Ureter (tissue), 1 donor: ENCODE measurements at places on chromosomes 6 and 20. TPM values are rescaled to one million over a fixed set of nuclear protein-coding genes. Genes with fewer than 3 reads are reported as not detected.
A peak's percentile ranks its signal among the peaks of the same experiment; 100 is the strongest.

- DNase-seq = no peak
Measured at GRCh38 chr6:150129616-150130505, 13.0 kb upstream of the PPP1R14C start.

- DNase-seq = peak; percentile 29
Measured at GRCh38 chr20:64119681-64120341, 12.4 kb upstream of the NPBWR2 start.

DNA sequence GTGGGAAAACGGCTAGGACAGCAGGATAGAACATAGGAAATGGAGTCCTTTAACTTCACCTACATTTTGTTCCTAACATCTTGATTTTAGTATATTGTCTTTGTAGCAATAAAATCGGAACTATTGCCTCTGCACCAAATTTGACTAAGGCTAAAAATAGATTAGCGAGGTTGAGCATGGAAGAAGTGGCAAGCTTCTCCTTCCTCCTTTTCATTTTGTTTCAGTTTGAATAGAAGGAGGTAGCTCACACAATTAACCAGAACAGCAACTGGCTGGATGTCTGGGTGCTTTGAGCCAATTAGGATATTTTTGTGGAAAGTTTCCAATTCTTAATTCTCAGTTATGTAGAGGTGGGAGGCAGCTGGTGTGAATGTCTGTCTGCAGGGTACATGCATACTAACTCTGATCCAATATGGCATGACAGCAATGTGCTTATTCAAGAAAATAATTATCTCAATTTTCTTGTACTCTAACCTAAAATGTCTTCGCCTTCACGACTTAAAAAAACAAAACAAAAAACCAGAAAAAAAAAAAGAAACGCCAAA, 3.1 kb upstream of the HECA start:
- no peak for DNase-seq

TSPO2 gene
- total RNA-seq = not detected

PDE10A gene
- 47.0 TPM for total RNA-seq

DNA sequence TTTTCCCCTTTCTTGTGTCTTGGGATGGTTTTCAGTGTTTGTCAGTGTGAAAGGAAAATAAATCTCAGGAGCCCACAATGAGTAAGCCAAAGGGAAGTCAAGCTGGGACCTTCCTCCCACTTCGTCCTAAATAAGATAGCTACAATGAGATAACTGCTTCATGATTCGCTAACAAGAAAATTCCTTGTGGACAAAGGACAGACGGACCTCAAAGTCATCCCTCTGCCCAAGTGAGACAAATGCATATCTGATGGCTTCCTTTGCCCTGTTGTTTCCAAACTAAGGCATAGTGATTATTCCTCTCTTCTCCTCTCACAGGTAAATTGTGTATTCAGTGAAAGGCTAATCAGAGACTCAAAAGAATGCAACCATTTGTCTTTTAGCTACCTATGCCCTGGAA, 26.1 kb upstream of the ADTRP start:
- DNase-seq = no peak

GRCh38 chr6:33407132-33407718, 3.6 kb upstream of the PHF1 start:
- DNase-seq = no peak

DNA sequence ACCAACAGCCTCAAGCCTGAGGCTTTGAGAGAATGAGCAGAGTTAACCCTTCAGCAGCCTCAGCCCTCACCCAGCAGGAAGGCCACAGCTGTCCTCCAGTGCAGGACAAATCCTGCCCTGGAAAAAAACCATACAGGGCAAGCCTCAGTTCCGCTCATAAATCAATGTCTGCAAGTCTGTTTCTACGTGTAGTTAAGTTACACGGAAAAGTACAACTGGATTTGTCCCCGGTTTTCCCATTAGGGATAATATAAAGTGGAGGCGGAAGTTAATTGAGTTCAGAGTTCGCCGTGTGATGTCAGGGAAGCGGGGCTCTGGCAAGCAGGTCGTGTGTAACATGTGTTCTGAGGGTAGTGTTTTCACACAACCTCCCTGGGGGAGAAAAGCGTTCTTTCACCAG, 44.2 kb upstream of the EYA2 start:
- DNase-seq = no peak

GRCh38 chr6:36765594-36766398, 68.2 kb downstream of the RAB44 start:
- peak; percentile 90 for DNase-seq

ZSCAN31 gene
- 13.9 TPM for total RNA-seq

- no peak for DNase-seq
Measured at GRCh38 chr20:37288091-37288490, 1.4 kb upstream of the MANBAL start.

- DNase-seq = no peak
Measured at GRCh38 chr6:136669299-136669699, 119.1 kb upstream of the MAP7 start.

DNA sequence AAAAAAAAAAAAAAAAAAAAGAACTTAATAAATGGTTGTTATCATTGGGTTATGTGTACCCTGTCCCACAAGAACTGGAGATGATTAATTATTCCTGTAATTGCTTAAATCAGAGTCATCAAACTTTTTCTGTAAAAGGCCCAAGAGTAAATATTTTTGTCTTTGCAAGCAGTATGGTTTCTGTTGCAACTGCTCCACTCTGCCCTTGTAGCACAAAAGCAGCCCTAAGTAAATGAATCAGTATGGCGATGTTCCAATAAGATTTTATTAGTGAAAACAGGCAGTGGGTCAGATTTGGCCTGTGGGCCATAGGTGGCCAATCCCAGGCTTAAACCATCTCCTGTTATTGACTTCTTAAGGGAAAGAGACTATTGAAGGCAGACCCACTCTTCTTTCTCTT, 252.7 kb downstream of the TSHZ2 start:
- no peak for DNase-seq

RNF5 gene
- 44.4 TPM for total RNA-seq

BPI gene
- not detected for total RNA-seq
